ENCODE measurements at places on chromosomes 12 and 14.
A peak's percentile ranks its signal among the peaks of the same experiment; 100 is the strongest.

GRCh38 chr12:46005823-46006222 is 15.4 kb upstream of the SCAF11 start:
- DNase-seq = no peak

DNA sequence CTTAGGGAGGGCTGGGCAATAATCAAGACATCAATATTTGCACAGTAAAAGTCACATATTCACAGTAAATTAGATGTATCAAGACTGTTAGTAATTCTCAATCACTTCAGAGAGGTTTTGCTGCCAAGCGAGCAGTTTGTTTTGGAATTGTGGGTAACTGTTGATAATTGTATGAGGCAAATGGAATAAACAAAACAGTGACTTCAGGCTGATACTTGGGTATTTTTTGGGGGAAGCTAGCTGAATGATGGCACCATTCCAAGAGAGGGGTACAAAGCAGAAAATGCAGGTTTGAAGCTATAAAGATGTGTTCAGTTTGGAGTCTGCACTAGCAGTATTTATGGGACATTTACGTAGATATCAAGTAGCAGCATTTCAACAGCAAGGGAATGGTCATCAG is 232.8 kb upstream of the ATP2B1 start:
- DNase-seq = no peak

GRCh38 chr14:48243900-48244299 is 568.5 kb upstream of the MDGA2 start:
- DNase-seq = no peak

- peak; percentile 35 for DNase-seq
Measured at GRCh38 chr12:102740141-102740955, 176.7 kb downstream of the PAH start.

DNA sequence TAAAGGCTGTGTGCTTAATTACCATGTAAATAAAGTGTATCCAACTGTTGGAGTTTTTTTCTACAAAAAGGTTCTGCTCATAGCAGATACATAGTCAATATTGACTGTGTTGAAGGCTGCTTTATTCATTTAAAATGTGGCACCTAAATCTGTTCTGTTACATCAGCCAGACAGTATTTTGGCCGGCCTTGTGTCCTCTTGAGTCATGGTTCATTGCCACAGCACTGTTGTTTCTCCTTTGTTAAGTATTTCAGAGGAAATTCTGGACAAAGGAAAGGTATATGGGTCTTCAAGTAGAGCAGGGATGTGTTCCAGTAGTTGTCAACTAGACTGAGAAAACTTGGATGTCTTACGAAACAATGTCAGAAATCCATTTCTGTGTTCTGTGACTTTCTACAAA is 95.5 kb downstream of the SLC38A6 start:
- peak; percentile 50 for DNase-seq

GRCh38 chr12:58880639-58881038 is 39.7 kb downstream of the LRIG3 start:
- DNase-seq = no peak

GRCh38 chr12:100399095-100399494 is 42.2 kb downstream of the SLC17A8 start:
- no peak for DNase-seq

- no peak for DNase-seq
Measured at GRCh38 chr12:6093764-6094163, 30.7 kb downstream of the VWF start.

DNA sequence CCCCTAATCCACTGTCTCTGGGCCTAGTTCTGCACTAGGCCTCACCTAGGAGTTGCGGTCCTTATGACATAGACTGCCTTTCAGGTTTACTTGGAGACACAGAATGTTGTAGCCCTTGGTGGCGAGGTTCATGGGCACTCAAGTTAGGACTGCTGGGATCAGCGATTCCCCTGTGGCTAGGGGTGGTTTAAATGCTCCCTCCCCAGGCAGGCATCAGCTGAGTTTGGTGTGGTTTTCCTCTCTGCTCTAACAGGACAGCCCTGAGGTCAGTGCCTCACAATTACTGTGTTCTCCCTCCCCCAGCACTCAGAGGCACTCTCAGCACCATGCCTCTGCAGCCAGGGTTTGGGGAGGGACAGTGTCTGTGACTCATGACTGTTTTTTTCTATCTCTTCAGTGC is 22.2 kb upstream of the RDH16 start:
- DNase-seq = no peak

GRCh38 chr12:92690601-92691000 is 12.2 kb upstream of the PLEKHG7 start:
- DNase-seq = no peak

DNA sequence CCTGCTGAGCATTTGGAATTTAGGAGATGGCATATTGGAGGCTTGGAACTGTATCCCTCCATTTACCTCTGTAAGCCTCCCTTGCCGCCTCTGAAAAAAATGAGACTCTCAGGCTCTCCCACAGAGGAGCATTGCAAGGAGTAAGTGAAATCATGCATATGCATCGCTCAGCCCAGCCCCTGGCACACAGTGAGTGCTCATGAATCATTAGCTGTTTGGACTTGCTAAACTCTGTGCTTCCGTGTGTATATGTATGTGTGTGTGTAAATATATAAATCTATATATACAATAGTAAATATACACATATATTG is 17.1 kb upstream of the TBX3 start:
- DNase-seq = no peak

GRCh38 chr12:115972241-115972640 is 305.3 kb downstream of the MED13L start:
- DNase-seq = no peak

GRCh38 chr12:6364044-6364374 is 11.4 kb downstream of the SCNN1A start:
- no peak for DNase-seq

GRCh38 chr12:8108808-8109398 is 14.5 kb upstream of the CLEC4A start:
- peak; percentile 83 for DNase-seq

DNA sequence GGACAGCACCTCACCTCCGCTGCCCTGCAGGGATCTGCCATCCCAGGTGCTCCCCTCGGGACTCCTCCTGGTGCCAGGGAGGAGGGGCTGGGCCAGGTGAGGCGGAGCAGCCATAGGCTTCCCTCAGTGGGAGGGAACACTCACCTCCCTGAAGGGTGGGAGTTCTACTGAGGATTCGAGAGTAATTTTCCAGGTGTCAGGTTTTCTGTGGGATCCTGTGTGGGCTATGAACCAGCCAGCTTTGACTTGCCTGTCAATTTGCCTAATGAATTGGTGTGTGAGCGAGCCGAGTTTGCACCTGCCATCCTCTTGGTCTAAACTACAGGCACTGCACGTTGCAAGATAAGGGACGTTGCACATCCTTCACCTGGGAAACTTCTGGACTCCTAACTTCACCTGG is 50.3 kb downstream of the NOC4L start:
- DNase-seq = no peak

- DNase-seq = no peak
Measured at GRCh38 chr14:94560291-94560665, 964 bp upstream of the SERPINA4 start.
